CD4-positive, alpha-beta memory T cell (primary cell): ENCODE measurements at places on chromosomes 12 and 14. TPM values are rescaled to one million over a fixed set of nuclear protein-coding genes. Genes with fewer than 3 reads are reported as not detected.

IKZF4 gene
- polyA plus RNA-seq: 2.2 TPM

KLRC3 gene
- polyA plus RNA-seq: not detected

NID2 gene
- 0.34 TPM for polyA plus RNA-seq

TMPRSS12 gene
- not detected for polyA plus RNA-seq

RBP5 gene
- polyA plus RNA-seq: not detected

ADAMTS20 gene
- not detected for polyA plus RNA-seq

SOAT2 gene
- 0.85 TPM for polyA plus RNA-seq

OR4K14 gene
- polyA plus RNA-seq: not detected

AQP6 gene
- polyA plus RNA-seq: not detected

CNTN1 gene
- polyA plus RNA-seq: not detected

P2RX2 gene
- not detected for polyA plus RNA-seq

ZDHHC22 gene
- not detected for polyA plus RNA-seq

SENP1 gene
- 6.1 TPM for polyA plus RNA-seq

SYT1 gene
- not detected for polyA plus RNA-seq

TSPAN9 gene
- polyA plus RNA-seq: not detected

LRP6 gene
- polyA plus RNA-seq: 1.9 TPM

AKAP3 gene
- polyA plus RNA-seq: 0.60 TPM

PRH2 gene
- polyA plus RNA-seq: not detected

CLECL1 gene
- polyA plus RNA-seq: 7.5 TPM

KIF21A gene
- 7.8 TPM for polyA plus RNA-seq

MFAP5 gene
- polyA plus RNA-seq: not detected

NXPH4 gene
- not detected for polyA plus RNA-seq

RNASE7 gene
- polyA plus RNA-seq: not detected

PSMB5 gene
- polyA plus RNA-seq: 56.6 TPM

PTHLH gene
- polyA plus RNA-seq: not detected

KRT71 gene
- not detected for polyA plus RNA-seq

SPTLC2 gene
- polyA plus RNA-seq: 23.7 TPM

CLEC4D gene
- polyA plus RNA-seq: not detected
